Esophagus squamous epithelium (tissue), 5 donors: ENCODE measurements at places on chromosomes 1 and 21. TPM values are rescaled to one million over a fixed set of nuclear protein-coding genes. Genes with fewer than 3 reads are reported as not detected.

The ZBED6 gene
- 18.7 TPM for total RNA-seq

The TMEM82 gene
- total RNA-seq = not detected

The TMEM54 gene
- 182 TPM for total RNA-seq

The DTL gene
- total RNA-seq = 8.1 TPM

DNA sequence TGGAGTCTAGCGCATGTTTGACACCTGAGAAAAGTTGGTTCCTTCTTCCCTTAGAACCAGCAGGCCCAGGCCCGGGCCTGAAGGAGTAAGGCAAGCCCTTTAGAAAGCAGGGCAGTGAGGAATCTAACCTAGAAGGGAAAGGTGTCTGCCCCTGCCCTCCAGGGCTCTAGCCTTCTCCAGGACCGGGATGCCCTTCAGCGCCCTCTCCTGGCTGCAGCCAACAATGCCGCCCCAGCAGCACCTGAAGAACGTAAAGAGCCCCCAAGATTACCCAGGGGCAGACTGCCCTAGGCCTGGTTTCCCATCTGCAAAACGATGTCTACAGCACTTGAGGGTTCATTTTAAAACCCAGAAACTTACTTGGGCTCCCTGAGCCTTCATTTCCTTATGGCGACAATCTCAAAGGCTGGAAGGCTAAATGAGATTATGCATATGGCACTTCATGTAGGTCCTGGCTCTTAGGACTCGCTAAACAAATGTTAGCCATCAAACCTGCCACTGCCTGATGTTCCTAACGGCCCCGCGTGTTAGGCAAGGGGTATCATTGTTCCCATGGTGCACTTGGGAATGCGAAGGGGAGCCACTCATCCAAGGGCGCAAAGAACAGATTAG, 106.7 kb upstream of the KLHDC7A start:
- H3K36me3 ChIP-seq = no peaks in the 10 kb centered on the region
- H3K4me1 ChIP-seq = no peaks in the 10 kb centered on the region

- H3K36me3 ChIP-seq = no peaks in the 10 kb centered on the region
- H3K4me3 ChIP-seq = no peak overlapping the region
- peaks cover 10% of the 10 kb centered on the region for H3K4me1 ChIP-seq
- H3K27ac ChIP-seq = no peak overlapping the region
These were observed 71.9 kb upstream of the CXADR start for GRCh38 chr21:17440969-17441368.

- peaks cover 31% of the 10 kb centered on the region for H3K4me1 ChIP-seq
- no peak for DNase-seq
- H3K27me3 ChIP-seq = no peaks in the 10 kb centered on the region
- peak within 1 kb of the TSS; percentile 98 for H3K27ac ChIP-seq
These were observed at the start of gene ZNF436 for GRCh38 chr1:23369335-23370013. Gene ZNF436, minus strand, starts transcription at chr1:23369836. Its CDS starts 1,831 bp downstream, at chr1:23368005.

The FUCA1 gene
- 10.1 TPM for total RNA-seq

GRCh38 chr1:45755697-45756096, 5.2 kb upstream of the IPP start:
- H3K4me3 ChIP-seq = no peak overlapping the region
- no peaks in the 10 kb centered on the region for H3K27me3 ChIP-seq
- no peaks in the 10 kb centered on the region for H3K36me3 ChIP-seq
- peaks cover 8% of the 10 kb centered on the region for H3K4me1 ChIP-seq
- DNase-seq = no peak

The ADORA1 gene
- not detected for total RNA-seq

DNA sequence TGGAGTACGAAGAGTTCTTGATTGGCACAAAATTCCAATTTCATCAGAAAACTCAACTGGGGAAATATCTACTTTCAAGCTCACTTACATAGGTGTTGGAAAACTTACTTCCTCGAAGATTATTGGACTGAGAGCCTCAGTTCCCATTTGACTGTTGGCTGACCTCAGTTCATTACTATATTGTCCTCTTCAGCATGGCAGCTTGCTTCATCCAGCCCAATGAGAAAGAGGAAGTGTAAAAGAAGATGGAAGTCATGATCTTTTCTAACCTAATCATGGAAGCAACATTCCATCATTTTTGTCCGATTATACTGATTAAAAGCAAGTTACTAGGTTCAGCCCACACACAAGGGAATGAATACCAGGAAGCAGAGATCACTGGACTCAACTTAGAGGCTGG, 49.4 kb downstream of the HSD3B1 start:
- no peak overlapping the region for H3K4me3 ChIP-seq
- no peaks in the 10 kb centered on the region for H3K27me3 ChIP-seq
- DNase-seq = no peak
- no peaks in the 10 kb centered on the region for H3K36me3 ChIP-seq
- no peaks in the 10 kb centered on the region for H3K4me1 ChIP-seq

GRCh38 chr1:175978476-175978875, 228.6 kb downstream of the COP1 start:
- no peak overlapping the region for H3K4me3 ChIP-seq
- no peaks in the 10 kb centered on the region for H3K27me3 ChIP-seq
- no peak for DNase-seq
- no peak overlapping the region for H3K27ac ChIP-seq
- H3K36me3 ChIP-seq = peaks cover 32% of the 10 kb centered on the region
- peaks cover 3% of the 10 kb centered on the region for H3K4me1 ChIP-seq

- no peak overlapping the region for H3K27ac ChIP-seq
- no peaks in the 10 kb centered on the region for H3K27me3 ChIP-seq
- peaks cover 68% of the 10 kb centered on the region for H3K36me3 ChIP-seq
- peaks cover 6% of the 10 kb centered on the region for H3K4me1 ChIP-seq
These were observed 6.3 kb downstream of the TOMM20 start for GRCh38 chr1:235122348-235122747.

DNA sequence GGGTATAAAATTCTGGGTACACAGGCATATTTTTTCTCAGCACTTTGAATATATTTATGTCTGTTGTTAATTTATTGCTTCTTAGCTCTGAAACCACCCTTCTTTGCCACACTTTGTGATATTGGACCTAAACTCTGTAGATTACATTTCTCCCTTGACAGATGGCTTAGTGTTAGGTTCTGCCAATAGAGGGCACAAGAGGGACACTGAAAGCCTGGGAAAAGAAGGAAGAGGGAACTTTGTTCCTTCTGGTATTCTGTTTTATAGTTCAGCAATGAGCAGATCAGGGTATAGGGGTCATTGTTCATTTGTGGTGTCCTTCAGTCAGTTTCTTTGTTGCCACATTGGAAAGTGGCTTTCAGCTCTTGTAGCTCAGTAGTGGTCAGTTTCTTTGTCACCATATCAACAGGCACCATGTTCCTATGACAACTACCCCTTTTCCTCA, 423.5 kb upstream of the PROX1 start:
- no peak for DNase-seq
- no peaks in the 10 kb centered on the region for H3K4me1 ChIP-seq
- H3K27me3 ChIP-seq = no peaks in the 10 kb centered on the region
- no peak overlapping the region for H3K4me3 ChIP-seq
- H3K36me3 ChIP-seq = no peaks in the 10 kb centered on the region

DNA sequence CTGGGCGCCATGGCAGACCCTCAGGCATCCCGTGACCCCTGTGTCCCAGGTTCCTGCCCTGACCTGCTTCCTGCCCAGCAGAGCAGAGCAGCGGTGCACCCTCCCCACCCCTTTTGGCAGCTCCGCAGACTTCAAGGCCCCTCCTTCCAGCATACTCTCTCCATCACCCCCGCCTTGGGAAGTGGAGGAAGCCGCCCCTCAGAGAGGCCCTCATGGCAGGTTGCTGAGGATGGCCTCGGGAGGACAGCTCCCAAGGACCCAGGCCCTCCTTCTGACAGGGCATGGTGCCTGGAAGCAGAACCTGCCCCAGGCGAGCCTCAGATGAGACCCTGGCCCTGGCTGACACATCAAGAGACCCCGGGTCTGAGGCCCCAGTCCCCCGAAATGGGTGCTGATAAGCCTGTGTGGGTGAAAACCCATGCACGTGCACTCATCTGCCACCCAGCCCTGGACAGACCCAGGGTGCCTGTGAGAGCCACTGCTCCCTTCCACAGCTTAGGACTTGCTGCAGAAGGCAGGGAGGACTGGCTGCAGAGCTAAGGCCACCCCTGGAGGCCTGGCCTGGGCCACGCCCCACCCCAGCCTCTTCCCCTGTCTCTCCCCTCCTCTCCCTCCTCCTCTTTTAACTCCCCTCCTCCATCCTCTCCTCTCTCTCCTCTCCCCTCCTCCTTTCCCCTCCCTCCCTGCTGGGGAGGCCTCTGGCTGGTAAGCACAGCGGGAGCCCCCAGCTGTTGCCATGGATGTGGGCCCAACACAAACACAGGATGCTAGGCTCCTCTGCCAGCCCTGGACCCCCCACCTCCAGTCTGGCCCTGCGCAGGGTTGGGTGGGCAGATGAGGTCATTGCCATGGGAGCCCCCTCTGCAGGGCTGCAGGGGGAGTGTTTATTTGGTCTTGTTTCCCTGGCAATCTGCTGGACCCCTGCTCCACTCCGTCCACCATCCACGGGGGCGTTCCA, 33.7 kb downstream of the WNT9A start:
- no peak overlapping the region for H3K4me3 ChIP-seq
- DNase-seq = no peak
- no peak overlapping the region for H3K27ac ChIP-seq
- H3K27me3 ChIP-seq = no peaks in the 10 kb centered on the region
- H3K4me1 ChIP-seq = peaks cover 64% of the 10 kb centered on the region

GRCh38 chr1:74333244-74333643, 98.1 kb downstream of the TNNI3K start:
- no peaks in the 10 kb centered on the region for H3K4me1 ChIP-seq
- no peaks in the 10 kb centered on the region for H3K36me3 ChIP-seq
- H3K27ac ChIP-seq = no peak overlapping the region

DNA sequence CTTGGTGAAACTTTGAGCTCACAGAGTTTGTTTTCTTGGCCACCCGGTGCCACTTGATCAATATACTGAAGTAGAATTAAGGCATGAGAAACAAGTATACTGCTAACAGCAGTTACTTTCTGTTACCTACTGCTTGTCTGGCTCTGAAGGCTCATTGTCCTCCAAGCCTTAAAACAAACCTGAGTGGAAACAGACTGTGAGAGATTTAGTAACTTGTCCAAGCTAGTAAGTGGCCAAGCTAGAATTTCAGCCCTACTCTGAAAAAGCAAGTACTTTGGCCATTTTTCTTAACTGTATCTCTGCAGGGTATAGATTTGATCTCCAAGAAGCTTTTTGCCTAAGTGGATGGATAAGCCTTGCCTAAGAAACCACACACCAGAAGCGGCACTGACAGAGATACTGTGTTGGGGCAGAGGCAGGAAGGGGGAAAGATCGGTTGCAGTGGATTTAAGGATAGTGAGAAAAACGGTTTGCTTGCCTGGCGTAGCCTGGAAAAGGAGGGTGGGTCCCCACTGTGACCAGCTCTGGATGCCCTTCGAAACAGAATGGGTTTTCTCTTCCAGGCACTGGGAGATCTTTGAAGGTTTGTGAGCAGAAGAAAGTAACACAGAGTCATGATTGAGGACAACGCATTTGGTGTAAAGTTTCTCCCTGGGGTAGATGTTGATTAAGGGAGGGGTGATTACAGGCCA, 2.1 kb upstream of the MACO1 start:
- H3K4me3 ChIP-seq = no peak overlapping the region
- H3K27me3 ChIP-seq = no peaks in the 10 kb centered on the region
- H3K4me1 ChIP-seq = peaks cover 11% of the 10 kb centered on the region
- H3K36me3 ChIP-seq = no peaks in the 10 kb centered on the region
- H3K27ac ChIP-seq = peak overlapping the region; percentile 73

DNA sequence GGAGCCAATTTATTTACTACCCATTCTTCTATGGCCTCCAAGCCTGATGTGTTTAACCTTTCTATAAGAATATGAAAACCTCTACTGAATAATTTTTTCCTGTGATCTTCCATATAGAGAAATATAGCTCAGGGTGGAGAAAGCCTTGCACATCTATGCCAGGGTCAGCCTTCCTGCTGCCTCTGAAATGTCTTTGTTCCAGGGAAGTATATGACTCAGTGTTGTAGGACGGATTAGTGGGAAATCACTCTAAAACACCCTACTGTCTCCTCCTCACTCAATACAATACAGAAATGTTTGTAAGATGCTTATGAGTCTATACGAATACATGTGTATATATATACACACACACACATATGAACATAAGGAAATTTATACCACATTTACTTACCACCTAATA, 1044.9 kb downstream of the BRINP3 start:
- no peak for DNase-seq
- no peaks in the 10 kb centered on the region for H3K27me3 ChIP-seq
- H3K4me3 ChIP-seq = no peak overlapping the region
- H3K36me3 ChIP-seq = no peaks in the 10 kb centered on the region
- no peaks in the 10 kb centered on the region for H3K4me1 ChIP-seq

GRCh38 chr1:117527566-117528102, 78.2 kb upstream of the TENT5C start:
- no peaks in the 10 kb centered on the region for H3K36me3 ChIP-seq
- H3K27ac ChIP-seq = no peak overlapping the region
- no peak for DNase-seq
- no peaks in the 10 kb centered on the region for H3K4me1 ChIP-seq
- H3K27me3 ChIP-seq = no peaks in the 10 kb centered on the region

DNA sequence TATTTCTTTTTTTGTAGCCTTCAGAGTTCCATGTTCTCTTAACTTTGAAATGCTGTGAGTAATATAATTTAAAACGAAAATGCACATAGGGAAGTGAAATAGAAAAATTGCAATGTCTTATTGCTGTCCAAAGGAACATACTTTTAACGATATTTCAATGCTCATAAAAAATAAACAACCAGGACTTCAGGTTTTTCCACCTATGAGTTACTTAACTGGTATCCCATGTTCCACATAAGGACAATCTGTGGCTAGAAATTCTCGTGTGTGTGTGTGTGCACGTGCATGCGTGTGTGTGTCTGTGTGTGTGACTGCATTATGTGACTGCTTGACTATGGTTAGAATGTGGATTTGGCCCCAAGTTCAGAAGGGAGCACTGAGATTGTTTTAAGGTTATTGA, 200.8 kb upstream of the ADGRL4 start:
- DNase-seq = no peak
- no peak overlapping the region for H3K4me3 ChIP-seq
- H3K36me3 ChIP-seq = no peaks in the 10 kb centered on the region
- H3K27ac ChIP-seq = no peak overlapping the region
- H3K27me3 ChIP-seq = no peaks in the 10 kb centered on the region

DNA sequence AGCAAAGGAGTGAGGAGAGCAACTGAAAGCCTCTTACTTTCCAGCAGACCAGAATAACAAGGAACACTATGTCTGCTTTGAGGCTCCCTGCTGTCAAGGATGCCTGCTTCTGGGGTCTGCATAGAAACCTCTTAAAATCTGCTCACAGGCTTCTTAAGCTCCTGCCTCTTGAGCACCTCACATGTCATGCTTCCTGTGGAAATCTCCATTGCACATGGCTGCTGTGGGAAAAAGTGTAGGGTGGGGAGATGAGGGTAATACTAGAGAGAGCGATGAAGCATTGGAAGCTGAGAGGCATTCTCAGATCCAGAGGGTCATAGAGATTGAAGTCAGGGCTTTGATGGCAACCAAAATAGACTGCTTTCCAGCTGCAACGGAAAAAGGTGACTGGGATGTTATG, 6.2 kb upstream of the HLX start:
- peaks cover 22% of the 10 kb centered on the region for H3K4me1 ChIP-seq
- H3K27ac ChIP-seq = no peak overlapping the region
- no peak overlapping the region for H3K4me3 ChIP-seq
- no peak for DNase-seq
- no peaks in the 10 kb centered on the region for H3K36me3 ChIP-seq

The RNU1-3 gene
- under 0.01 TPM for total RNA-seq

GRCh38 chr1:77220687-77221463, 1.6 kb upstream of the PIGK start:
- no peak for DNase-seq
- no peak overlapping the region for H3K4me3 ChIP-seq
- H3K4me1 ChIP-seq = peaks cover 23% of the 10 kb centered on the region

GRCh38 chr1:100700586-100700985, 19.0 kb upstream of the VCAM1 start:
- H3K4me1 ChIP-seq = no peaks in the 10 kb centered on the region
- H3K36me3 ChIP-seq = no peaks in the 10 kb centered on the region
- no peak overlapping the region for H3K4me3 ChIP-seq
